ENCODE measurements at places on chromosomes 16 and 17.

GRCh38 chr16:73226675-73227074 is 178.7 kb upstream of the ZFHX3 start:
- DNase-seq = no peak

- DNase-seq = no peak
Observed at GRCh38 chr17:83026311-83026811, 53.0 kb upstream of the METRNL start.

DNA sequence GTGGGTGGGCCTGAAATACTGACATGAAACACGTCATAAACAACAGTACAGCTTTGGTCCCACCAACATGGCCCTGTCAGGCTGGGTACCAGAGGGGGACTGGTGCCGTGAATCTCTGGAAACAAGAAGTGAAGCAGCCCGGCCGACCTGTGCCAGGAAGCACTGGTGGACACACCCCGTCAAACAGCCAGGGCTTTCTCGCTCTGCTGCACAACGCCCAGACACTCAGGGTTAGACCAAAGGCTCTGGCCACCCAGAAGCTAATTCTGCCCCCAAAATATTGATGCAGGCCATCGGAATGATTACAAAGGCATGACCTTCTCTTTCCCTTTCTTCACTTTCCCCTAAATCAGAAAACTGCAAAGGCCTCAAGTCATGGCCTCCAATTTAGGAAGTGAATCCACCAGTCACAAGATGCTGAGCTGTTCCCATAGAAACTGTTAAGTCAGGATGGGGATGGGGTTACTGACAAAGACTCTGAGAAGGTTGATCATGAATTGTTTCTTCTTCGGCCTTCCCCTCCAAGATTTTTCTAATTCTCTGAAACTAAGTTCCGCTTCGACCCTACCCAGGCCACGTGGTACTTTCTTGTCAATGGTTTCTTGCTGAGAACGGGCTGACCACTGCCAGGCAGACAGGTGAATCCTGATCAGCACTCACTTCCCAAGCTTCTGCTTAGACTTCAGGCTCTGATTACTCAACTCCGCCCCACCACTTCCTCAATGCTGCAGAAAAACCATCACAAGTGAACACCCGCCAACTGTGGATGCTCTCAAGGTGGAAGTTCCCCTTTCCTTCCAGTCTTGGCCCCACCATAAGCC is 6.7 kb downstream of the PITPNA start:
- DNase-seq = no peak

DNA sequence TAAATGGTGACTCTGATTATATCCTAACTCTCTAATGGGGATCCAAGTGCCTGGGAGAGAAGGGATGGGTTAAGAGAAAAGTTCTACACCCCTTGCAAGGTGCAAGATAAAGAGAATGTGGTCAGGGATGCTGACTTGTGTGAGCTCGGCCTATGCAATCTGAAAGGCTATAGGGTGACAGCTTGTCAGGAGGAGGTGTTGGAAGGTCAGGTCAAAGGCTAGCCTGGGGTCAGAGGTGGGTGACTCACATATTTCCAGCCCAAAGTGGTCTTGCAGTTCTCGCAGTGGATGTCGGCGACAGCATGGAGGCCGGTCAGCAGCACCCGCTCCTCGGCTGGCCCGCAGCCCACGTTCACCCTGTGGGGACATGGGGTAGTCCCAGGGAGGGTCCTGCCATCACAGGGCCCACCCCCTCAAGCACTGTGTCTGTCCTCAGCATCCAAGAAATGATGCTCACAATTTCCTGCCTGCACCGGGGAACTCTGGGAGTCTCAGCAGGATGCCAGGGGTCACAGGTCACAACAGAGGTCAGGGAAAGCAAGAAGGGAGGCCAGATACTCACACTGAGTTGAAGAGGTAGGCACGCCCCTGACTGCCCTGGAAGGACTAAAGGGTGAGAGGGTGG is 1.4 kb downstream of the YPEL3 start:
- DNase-seq = no peak

DNA sequence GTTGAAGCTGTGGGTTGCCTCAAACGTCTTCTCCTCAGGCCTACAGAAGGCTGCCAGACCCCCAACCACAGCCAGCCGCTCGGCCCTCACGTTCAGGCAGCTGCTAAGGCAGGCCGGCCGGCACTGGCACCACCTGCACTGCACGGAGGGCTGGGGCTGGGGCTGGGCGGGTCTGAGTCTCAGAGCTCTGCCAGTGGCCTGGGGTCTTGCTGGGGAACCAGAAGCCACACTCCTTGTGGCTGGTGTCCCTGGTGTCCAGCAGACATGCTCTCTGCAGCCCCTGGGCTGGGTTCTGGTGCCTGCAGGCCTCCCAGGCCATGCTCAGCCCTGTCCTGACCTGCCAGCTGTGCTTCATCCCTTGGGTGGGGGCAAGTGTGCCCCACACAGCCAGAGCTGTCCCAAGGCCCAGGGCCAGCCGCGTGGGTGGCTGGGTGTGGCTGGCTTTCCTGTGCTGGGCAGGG is 42.0 kb downstream of the BAHCC1 start:
- no peak for DNase-seq

- no peak for DNase-seq
Observed at GRCh38 chr17:28738680-28739384, 5.0 kb upstream of the TRAF4 start.

GRCh38 chr17:66865151-66865550 is 30.2 kb downstream of the CACNG5 start:
- DNase-seq = no peak

GRCh38 chr17:14359163-14360020 is 58.5 kb downstream of the HS3ST3B1 start:
- no peak for DNase-seq

- DNase-seq = peak; percentile 18
Observed at GRCh38 chr16:24013864-24014645, 178.3 kb downstream of the PRKCB start.

DNA sequence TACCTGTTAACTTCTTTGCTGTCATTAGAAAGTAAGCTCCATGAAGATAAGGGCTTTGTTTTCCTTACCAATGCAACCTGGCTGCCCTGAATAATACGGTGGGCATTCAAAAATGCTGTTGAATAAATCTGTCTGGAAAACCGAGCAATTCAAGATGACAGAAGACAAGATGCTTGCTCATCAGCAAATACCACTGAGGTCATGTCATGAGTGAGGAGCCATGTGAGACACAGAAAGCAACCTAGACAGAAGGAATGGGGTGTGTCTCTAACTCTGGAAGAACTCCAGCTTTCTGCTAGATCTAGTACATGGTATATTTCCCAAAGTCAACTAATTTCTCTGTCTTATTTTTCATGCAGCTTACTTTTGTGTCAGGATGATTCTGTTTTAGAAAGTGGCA is 64.2 kb downstream of the STH start:
- no peak for DNase-seq

DNA sequence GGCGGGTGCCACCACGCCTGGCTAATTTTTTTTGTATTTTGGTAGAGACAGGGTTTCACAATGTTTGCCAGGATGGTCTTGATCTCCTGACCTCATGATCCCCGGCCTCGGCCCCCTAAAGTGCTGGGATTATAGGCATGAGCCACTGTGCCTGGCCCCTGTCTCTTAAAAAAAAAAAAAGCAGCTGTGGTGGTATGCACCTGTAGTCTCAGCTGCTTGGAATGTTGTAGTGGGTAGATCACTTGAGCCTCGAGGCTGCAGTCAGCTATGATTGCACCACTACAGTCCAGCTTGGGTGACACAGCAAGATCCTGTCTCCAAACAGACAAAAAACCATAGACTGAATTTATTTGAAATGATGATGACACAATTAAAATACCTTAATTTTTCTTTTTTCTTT is 24.3 kb downstream of the CDK12 start:
- no peak for DNase-seq

DNA sequence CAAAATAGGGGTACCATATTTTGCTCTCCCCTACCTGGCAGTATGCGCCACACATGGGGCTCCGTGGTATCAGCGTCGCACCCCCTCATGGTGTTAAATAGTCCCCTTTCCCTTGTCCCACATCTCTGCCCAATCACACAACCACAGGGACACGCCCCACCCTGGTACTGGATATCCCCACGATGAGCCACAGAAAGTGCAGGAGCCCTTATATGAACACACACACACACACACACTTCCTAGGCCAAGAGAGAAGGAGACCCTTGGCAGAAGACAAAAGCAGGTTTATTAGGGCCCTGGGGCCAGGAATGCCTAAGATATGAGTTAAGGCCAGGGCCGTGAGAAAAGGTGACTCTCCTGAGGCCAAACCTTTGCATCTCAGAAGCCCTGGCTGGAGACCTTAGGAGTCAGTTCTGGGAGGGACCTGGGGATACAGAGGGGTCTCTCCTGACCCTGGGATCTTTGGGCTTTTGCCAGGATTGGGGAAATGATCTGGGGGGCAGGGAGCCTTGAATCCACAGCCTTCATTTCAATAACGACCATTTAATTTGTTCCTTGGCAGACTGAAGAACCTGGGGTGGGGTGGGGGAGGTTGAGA is 11.6 kb downstream of the COPZ2 start:
- DNase-seq = no peak

DNA sequence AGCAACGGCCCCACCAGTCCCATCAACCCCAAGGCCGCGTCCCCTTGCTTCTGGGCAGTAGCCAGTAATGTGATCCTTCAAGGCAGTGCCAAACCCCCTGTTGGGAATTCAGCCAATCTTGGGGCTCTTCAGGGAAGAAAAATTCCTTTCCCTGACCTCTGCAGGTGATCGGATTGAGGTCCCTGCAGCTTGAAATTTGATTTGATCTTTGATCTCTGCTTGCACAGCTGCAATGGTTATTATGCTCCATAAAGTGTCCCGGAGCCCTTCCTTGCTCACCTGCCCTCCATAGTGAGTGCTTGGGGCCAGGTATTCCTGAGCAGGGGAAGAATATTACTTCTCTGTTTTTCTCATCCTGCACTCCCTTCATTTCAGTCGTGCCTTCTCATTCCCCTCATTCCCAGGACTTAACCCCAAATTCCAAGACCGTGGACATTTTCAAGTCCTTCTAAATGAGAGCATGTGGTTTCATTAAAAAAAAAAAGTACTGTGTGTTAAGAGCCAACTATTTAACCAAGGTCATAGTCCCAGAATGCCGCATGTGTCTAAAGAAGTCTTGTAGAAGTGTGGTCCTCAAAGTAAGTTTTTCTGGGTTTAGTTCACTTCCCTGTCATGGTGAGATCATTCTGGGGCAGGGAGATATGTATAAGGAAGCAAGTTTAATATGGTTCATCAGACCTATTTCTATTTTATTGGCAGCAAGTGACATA is 56.3 kb downstream of the SOX9 start:
- DNase-seq = no peak

- no peak for DNase-seq
Observed at GRCh38 chr16:89572073-89572484, 3.5 kb upstream of the CPNE7 start.

DNA sequence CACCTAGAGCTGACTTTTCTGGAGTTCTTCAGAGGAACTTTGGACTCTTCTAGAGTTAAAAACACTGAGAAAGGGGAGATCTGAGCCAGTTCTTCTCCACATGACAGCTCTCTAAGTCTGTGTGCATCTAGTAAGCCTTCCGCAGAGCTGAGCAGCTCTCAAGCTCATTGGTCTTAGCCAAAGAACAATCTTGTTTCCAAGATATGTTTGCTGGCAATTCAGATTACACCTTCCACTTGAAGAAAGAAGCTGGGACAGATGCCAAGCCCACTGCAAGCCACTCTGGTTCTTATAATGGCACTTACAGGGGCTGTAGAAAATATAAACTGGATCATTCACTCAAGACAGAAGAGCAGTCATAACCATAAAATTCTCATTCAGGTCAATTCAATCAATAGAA is 134.1 kb upstream of the TOX3 start:
- DNase-seq = no peak

DNA sequence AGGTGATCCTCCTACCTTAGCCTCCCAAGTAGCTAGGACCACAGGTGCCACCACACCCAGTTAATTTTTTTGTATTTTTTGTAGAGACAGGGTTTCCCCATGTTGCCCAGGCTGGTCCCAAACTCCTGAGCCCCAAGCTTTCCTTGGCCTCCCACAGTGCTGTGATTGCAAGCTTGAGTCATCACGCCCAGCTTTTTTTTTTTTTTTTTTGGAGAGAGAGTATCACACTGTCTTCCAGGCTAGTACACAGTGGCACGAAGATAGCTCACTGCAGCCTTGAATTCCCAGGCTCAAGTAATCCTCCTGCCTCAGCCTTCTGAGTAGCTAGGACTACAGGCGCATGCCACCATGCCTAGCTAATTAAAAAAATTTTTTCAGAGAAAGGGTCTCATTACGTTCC is 27.2 kb downstream of the HEATR9 start:
- no peak for DNase-seq

DNA sequence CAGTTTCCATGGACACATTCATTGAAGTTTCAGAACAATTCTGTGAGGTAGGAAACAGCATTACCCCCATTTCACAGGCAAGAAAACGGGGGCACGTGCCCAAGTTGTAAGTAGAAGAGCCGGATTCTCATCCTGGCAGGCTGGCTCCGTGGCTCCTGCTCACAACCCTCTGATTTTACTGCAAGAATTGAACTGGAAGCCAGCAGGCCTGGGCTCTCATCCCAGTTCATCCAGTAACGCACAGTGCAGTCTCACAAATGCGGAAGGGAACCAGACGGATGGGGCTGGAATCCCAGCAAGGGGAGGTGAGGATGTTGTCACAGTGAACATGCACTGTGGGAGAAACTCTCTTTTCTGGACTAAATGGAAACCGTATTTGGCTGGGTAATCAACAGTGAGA is 40.7 kb upstream of the DOC2B start:
- no peak for DNase-seq

DNA sequence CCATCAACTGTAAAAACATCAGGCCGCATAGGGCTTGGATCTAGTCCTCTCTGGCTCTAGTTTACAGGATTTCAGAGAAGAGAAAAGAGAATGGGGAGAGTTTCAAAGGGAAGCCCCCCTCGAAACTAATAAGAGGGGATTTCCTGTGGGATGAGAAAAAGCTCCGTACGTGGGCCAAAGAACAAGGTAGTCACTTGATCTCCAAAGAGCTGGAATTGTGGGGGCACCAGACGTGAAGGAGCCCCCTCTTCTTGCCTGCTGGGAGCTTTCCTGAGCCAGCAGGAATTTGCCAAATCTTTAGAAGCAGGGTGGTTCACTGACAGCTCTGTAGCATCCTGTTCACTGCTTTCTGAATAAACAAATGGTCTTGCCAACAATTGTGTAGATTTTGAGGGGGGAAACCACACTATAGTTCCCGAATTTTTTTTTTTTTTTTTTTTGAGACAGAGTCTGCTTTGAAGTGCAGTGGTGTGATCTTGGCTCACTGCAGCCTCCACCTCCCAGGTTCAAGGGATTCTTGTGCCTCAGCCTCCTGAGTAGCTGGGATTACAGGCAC is 7.0 kb upstream of the TMIGD1 start:
- DNase-seq = no peak

DNA sequence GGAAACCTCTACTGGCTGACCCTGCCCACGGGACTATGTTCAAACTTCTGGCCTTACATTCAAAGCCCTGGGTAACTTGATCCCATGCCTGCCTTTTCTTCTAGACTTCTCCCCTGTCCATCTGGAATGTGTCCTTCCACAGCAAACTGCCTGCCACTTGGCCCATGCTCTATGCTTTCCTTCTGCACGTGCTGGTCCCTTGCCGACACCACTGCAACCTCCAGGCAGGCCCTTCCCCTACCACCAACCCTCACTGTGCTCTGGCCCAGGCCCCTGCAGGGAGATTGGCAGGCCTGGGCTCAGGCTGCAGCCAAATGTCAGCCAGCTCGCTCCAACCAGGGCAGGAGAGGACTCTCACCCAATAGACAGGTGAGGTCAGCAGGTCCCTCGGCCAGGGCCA is 11.0 kb downstream of the HSD11B2 start:
- no peak for DNase-seq

All from NCI-H2081 (cell line).